Activated CD4-positive, alpha-beta memory T cell treated with anti-CD3 and anti-CD28 coated beads, Interleukin-2, amount 10 ng/mL, durations not matched to agents 7 days and 5 days (primary cell): ENCODE measurements at places on chromosomes 6 and 20.

GRCh38 chr6:166206510-166207283, 39.0 kb upstream of the TBXT start:
- DNase-seq = no peak
- H3K4me1 ChIP-seq = no peaks in the 10 kb centered on the region
- H3K27ac ChIP-seq = no peak overlapping the region
- peaks cover 14% of the 10 kb centered on the region for H3K27me3 ChIP-seq
- H3K36me3 ChIP-seq = no peaks in the 10 kb centered on the region

- H3K4me1 ChIP-seq = peaks cover 54% of the 10 kb centered on the region
- H3K4me3 ChIP-seq = peak overlapping the region; percentile 64
- peaks cover 84% of the 10 kb centered on the region for H3K27me3 ChIP-seq
- H3K27ac ChIP-seq = no peak overlapping the region
- DNase-seq = no peak
Measured at GRCh38 chr6:137496909-137497720, 2.9 kb upstream of the OLIG3 start.

DNA sequence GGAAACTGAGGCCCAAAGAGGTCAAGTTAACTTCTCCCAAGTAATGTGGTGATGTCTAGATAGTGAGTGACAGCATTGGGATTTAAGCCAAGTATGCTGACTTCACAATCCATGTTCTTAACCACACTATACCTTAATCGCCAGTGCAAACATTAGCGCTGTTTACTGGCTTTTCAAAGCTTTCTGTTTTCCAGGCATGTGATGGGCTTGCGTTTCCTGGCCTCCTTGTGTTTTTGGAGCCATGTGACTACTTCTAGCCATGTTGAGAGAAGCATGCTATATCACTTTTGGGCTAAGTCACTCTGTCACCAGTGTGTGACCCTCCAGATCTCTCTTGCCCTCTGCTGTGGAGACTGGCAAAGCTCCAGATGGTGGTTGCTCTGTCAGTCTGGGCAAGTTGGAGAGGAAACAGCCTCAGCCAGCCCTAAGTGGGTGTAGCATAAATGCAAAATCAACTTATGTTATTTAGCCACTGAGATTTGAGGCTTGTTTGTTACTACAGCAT, 76.9 kb downstream of the ANKRD6 start:
- H3K27me3 ChIP-seq = no peaks in the 10 kb centered on the region
- no peak for DNase-seq
- no peaks in the 10 kb centered on the region for H3K36me3 ChIP-seq
- no peak overlapping the region for H3K4me3 ChIP-seq
- no peak overlapping the region for H3K27ac ChIP-seq

GRCh38 chr6:151325075-151326050, 66.0 kb downstream of the ZBTB2 start:
- H3K27ac ChIP-seq = no peak overlapping the region
- DNase-seq = no peak
- no peaks in the 10 kb centered on the region for H3K36me3 ChIP-seq
- H3K4me3 ChIP-seq = peak overlapping the region; percentile 60
- H3K27me3 ChIP-seq = peaks cover 65% of the 10 kb centered on the region

DNA sequence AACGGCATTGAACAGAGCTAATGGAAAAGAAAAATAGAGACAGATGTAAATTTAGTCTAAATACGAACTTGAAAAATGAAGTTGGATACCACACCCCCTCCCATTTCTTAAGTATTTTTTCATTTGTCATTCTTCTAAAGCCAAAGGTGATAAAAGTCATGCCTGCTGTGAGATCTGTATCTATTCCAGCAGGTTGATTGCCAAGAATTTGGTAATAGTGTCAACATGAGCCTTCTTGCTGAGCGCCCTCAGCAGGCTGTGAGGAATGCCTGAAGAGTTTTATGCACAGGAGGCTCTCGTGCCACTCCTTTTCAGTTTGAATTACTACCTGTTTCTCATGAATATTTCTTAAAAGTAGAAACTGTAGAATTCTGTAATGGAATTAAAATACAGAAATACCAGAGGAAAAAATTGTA, 165.4 kb downstream of the QKI start:
- no peak overlapping the region for H3K4me3 ChIP-seq
- no peaks in the 10 kb centered on the region for H3K36me3 ChIP-seq

GRCh38 chr20:7994809-7995208, 24.8 kb downstream of the TMX4 start:
- no peak overlapping the region for H3K4me3 ChIP-seq
- H3K27ac ChIP-seq = no peak overlapping the region
- H3K36me3 ChIP-seq = peaks cover 36% of the 10 kb centered on the region
- H3K27me3 ChIP-seq = no peaks in the 10 kb centered on the region
- no peak for DNase-seq
